Activated CD4-positive, CD25-positive, alpha-beta regulatory T cell treated with anti-CD3 and anti-CD28 coated beads, Interleukin-2, amount 50 U/mL, for 24 hours (primary cell): ENCODE measurements at places on chromosomes 7 and 10.

DNA sequence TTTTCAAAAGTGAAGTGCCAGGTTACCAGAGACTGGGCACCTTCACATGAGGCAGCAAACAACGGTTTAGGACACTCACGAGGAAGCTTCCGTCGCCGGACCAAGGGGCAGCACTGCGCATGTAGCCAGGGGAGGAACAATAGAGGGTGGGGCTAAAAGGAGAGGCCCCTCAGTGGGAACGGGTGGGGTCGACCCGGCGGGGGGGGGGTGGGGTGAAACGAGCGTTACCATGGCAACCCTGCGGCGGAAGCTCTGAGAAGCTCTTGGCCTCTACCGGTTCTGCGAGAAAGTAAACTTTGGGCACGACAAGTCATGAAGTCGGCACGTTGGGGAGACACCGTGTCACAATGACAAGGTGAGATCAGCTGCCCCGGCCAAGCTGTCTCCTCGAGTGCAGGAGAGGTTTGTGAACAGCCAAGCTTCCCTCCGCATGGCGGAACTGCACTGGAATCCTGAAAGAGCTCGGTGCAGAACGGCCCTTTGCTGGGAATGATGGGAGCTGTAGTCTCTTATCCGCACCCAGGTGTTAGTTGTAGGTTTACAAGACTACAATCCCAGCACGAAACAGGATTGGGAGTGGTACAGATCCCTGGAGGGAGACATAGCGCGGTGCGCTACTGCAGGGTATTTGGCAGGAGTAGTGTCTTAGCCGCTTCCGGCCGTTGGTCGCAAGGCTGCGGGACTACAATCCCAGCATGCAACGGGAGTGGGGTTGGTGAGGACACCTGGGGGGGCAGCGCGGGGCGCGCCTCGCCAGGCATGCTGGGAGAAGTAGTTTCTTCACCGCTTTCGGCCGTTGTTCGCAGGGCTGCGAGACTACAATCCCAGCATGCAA is 72.8 kb upstream of the ZNF722 start:
- ATAC-seq: peak; percentile 98

DNA sequence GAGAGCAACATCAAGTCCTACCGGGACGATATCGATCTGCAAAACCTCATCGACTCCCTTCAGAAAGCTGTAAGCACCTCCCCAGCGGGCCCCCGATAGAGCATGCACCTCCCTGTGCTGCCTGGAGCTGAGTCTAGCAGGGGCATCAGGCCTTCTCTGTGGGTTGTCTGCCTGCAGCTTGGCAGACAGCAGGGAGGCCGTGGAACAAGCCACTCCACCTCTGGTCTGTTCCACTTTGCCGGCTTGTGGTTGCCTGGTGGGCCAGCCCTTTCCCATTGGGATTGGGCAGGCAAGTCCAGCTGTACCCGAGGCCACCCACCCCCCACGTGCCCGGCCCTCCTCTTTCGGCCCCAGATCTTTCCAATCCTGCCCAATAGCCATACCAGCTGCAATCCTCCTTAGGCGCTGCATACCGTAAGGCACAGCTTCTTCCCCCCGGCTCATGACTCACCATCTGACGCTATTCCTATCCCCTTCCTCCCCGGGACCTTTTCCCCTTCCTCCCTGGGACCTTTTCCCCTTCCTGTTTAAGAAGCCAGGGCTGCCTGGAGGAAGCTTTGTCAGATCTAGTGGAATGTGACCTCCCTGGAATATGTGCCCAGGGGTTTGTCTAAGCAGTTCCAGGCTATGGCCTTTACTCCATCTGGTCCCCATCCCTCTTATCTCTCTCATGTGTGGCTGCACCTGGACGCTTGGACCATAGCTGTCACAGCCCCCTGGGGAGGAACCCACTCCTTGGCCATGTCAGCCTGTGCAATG is 28.1 kb upstream of the SH2D4B start:
- ATAC-seq: no peak

DNA sequence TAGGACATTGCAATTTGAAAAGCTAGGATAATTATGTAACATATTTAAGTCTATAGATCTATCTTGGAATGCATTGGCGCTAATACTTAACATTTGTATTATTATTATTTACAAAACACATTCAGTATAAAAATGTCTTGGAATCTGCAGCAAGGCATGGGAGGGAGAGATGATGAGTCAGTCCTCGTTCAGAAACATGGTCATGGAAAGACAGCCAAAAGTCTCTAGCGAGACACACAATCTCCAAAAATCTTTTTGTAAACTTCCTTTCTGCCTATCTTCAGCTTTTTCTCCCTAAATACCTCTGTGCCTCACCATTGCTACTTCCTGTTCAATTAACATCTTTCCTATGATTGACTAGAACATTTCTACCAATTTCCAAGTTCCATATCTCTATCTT is 188.4 kb upstream of the CACNA2D1 start:
- no peak for ATAC-seq

GRCh38 chr10:97811958-97812357 is 37.7 kb upstream of the GOLGA7B start:
- ATAC-seq: no peak

- ATAC-seq: no peak
These were observed 69.3 kb upstream of the DNAJB6 start for GRCh38 chr7:157267516-157267915.

DNA sequence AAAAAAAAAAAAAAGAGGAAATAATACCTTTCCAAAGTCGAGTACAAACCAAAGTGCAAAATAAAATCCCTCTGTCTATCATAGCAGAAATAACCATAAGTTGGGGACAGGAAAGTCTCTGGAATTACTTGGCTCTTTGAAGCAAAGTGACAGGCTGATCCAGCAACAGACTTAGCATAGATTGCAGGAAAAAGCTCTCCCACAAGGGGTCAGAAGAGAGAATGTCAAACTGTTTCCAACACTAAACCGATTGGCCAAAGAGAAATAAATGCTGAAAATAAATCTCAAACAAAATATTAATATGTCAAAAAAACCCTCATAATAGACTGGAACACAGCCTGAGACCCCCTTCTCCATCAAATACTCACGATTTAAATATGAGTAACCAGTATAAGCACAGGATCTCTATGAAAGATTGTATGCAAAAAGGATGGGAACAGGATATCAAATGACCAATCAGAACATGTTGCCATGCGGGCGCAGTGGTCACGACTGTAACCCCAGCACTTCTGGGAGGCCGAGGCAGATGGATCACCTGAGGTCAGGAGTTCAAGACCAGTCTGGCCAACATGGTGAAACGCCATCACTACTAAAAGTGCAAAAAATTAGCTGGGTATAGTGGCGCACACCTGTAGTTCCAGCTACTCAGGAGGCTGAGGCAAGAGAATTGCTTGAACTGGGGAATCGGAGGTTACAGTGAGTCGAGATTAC is 1000.7 kb upstream of the LRRN3 start:
- no peak for ATAC-seq

DNA sequence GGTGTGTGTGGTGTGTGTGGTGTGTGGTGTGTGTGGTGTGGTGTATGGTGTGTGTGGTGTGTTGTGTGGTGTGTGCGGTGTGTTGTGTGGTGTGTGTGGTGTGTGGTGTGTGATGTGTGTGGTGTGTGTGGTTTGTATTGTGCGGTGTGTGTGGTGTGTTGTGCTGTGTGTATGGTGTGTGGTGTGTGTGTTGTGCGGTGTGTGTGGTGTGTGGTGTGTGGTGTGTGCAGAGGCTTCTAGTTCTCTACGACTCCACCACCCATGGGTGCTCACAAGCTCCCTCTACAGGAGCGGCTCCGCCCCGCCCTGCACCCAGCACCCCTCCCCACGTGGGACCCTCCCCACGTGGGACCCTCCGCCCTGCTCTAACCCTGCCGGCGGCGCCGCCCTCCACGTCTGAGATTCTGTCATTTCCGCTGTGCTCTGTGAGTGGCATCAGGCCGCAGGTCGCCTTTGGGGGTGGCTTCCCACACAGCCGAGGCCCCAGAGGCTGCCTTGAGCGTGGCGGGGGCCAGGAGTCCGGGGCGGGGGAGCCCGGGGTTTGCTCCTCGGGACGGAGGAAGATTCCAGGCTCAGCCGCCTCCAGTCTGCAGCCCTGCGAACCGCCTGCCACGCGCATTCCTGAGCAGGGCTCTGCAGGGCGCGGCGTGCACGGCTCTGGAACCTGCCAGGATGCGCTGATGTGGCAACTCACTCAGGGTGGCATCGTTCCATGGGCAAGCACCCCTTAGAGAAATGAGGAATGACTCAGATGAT is 37.0 kb upstream of the DNAJB6 start:
- ATAC-seq: no peak

DNA sequence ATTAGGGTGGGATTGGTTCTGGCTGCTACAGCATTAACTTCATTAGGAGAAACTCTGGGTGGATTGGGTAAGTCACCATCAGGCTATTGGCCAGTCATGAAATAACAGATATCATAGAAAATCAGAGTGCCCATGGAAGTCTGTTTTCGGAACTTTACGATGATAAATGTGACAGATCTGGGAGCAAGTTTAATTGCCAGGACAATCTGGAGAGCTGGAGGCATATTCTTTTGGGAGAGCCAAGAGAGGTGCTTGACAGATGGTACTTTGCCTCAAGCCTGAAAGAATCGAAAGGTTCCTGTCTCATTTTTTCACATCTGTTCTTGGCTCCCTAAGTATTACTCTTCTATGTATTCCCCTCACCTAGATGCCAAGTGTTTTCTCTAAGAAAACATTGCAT is 369.9 kb downstream of the CNTNAP2 start:
- ATAC-seq: no peak

DNA sequence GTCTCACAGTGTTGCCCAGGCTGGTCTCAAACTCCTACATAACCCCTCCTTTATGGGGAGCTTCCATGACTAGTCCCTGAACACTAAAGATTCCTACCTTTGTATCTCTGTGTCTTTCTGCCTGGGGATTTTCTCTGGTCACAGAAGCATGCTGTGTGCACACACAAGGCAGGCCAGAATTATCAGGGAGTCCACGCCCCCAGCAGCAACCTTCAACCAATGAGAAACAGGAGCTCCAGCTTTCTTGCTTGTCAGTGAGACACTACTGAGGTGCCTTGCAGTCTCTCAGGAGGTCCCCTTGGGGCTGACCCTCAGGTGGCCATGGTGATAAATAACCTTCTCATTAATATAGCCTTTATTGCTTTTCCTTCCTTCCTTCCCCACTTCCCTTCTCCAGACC is 45.1 kb upstream of the AUTS2 start:
- ATAC-seq: no peak

- no peak for ATAC-seq
These were observed 62.7 kb downstream of the ADCYAP1R1 start for GRCh38 chr7:31114593-31115343.

- no peak for ATAC-seq
These were observed 68.4 kb downstream of the CACNA2D1 start for GRCh38 chr7:82375129-82375528.

DNA sequence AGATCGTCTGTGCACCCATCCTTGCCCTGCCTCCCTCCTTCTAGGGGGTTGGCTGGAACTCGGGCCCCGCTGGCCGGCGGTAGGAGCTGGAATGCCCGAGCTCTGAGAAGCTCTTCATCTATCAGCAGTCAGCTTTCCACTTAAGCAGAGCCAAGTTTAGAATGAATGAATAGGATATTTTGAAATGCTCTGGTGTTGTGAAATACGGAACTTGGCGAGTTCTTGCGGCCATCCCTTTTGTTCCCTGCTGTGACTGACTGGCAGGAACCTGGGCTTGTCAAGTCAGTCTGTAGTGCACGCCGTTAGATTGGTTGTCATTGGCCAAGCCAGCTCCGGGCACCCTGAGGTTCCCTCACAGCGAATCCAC is 33.3 kb downstream of the FOXK1 start:
- ATAC-seq: no peak

GRCh38 chr10:114498413-114499111 is 94.3 kb upstream of the AFAP1L2 start:
- ATAC-seq: peak; percentile 55

DNA sequence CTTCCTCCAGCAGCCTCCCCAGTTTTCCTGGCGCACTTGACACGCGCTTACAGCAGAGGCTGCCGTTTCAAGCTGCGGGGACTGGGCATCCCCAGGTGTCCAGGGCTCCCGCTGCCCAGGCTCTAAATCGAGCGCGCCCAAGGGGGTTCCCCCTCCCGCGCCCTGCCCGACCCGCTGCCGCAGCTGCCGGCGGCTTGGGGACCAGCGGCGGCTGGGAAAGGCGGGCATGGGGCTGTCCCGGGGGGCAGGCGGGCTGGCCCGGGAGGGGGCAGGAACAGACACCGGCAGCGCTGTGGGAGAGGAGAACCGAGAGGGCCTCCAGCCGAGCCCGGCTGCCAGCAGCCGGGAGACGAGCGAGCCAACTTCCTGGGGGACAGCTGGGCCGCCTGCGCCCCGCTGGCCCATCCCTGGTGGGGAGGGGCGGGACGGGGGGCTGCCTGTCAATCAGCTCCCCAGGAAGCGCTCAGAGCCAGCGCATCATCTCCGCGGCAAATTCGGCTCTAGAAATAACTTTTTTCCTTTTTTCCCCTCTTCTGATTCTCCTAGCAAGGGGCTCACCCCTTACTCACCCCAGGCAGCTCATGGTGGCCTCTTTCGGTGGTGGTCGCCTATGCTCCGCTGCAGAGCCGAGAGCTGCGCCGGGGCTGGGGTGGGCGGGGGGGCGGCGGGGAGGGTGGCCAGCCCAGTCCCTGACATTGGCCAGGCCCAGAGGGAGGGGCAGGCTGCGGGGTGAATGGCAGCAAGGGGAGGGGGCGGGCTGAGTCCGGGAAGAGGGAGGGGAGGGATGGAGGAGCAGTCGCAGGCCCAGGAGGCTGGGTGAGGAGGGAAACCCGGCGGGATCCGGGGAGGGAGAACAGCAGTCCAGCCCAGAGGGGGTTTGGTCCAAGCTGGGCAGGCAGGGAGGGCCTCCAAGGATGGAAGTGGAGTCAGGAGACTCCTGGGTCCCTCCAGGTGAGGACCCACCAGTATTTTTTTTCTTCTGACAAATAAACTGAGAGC is 14.7 kb downstream of the GRID2IP start:
- ATAC-seq: no peak

DNA sequence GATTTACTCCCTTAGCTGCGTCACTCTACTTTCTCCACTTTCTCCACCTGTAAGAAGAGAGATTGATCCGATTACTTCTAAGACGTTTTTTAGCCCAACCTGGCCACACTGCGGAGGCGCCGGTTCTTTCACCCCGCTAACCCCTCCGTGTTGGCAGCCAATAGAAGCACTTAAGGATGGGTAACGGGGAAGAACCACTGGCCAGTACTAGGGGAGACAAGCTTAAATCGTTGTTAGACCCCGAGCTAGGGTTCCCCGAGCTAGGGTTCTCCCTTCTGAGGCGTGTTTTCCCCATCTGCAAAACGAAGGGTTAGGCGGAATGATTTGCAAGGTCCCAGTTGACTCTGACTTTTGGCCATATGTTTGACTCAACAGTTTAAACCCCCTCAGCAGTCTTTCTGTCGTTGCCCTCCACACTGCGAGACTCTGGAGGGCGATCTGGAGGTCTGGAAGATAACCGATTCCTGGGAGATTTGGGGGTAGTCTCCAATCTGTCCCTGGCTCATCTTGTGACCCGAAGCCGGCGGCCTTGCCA is 644 bp downstream of the UMAD1 start:
- no peak for ATAC-seq
